ENCODE measurements at places on chromosomes 6 and 20.

- no peaks in the 10 kb centered on the region for H3K27me3 ChIP-seq
- H3K36me3 ChIP-seq: peaks cover 77% of the 10 kb centered on the region
- H3K4me1 ChIP-seq: peaks cover 56% of the 10 kb centered on the region
- H3K27ac ChIP-seq: peak overlapping the region; percentile 7
- H3K4me3 ChIP-seq: no peak overlapping the region
These were observed 6.5 kb downstream of the GZF1 start for GRCh38 chr20:23368316-23369071.

DNA sequence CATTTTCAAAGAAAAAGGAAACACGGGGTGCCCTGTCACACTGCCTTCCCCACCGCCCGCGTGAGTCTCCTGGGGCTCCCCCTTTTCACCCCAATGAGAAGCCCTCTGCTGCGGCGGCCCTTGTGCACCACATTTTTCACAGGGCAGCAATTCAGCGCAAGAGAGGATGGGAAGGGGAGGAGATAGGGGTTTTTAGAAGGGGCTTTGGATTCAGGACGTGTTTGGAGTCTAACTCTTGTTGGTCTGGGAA, 726 bp upstream of the ARFGEF3 start:
- DNase-seq: no peak
- H3K36me3 ChIP-seq: no peaks in the 10 kb centered on the region
- no peaks in the 10 kb centered on the region for H3K4me1 ChIP-seq
- peaks cover 9% of the 10 kb centered on the region for H3K27me3 ChIP-seq
- H3K4me3 ChIP-seq: peak overlapping the region; percentile 63

GRCh38 chr20:19249106-19249879, 36.9 kb downstream of the SLC24A3 start:
- H3K27me3 ChIP-seq: no peaks in the 10 kb centered on the region
- no peaks in the 10 kb centered on the region for H3K36me3 ChIP-seq
- H3K4me1 ChIP-seq: no peaks in the 10 kb centered on the region
- no peak overlapping the region for H3K4me3 ChIP-seq
- DNase-seq: no peak

- no peak for DNase-seq
- peak within 1 kb of the TSS; percentile 46 for H3K4me3 ChIP-seq
These were observed at the start of gene HLA-G for GRCh38 chr6:29827579-29828470. TSS of gene HLA-G (plus strand) at chr6:29827825. CDS start at chr6:29827845, 20 bp downstream.

- peaks cover 6% of the 10 kb centered on the region for H3K4me1 ChIP-seq
- H3K27me3 ChIP-seq: no peaks in the 10 kb centered on the region
- no peak overlapping the region for H3K27ac ChIP-seq
- no peak for DNase-seq
These were observed 770 bp downstream of the TCF19 start for GRCh38 chr6:31158863-31159855.

DNA sequence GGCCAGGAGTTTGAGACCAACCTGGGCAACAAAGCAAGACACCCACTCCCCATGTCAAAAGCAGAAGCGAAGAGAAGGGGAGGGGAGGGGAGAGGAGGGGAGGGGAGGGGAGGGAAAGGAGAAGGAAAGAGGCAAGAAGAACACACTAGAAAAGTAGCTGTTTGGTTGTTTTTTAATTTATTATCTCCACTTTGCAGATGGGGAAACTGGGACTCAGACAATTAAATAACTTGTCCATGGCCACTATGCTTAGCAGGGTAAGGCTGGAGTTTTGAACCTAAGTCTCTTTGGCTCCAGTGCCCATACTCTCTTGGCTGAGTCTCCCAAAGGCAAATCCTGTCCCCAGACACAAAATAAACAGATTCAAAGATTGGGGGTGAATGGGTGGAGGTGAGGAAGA, 12.4 kb upstream of the GHRH start:
- no peak overlapping the region for H3K4me3 ChIP-seq
- no peak overlapping the region for H3K27ac ChIP-seq
- DNase-seq: no peak
- peaks cover 10% of the 10 kb centered on the region for H3K4me1 ChIP-seq
- H3K36me3 ChIP-seq: no peaks in the 10 kb centered on the region

- H3K36me3 ChIP-seq: no peaks in the 10 kb centered on the region
- H3K27me3 ChIP-seq: no peaks in the 10 kb centered on the region
- peaks cover 11% of the 10 kb centered on the region for H3K4me1 ChIP-seq
- DNase-seq: no peak
- H3K4me3 ChIP-seq: no peak overlapping the region
These were observed 48.3 kb upstream of the EEF1A1 start for GRCh38 chr6:73569121-73569520.

DNA sequence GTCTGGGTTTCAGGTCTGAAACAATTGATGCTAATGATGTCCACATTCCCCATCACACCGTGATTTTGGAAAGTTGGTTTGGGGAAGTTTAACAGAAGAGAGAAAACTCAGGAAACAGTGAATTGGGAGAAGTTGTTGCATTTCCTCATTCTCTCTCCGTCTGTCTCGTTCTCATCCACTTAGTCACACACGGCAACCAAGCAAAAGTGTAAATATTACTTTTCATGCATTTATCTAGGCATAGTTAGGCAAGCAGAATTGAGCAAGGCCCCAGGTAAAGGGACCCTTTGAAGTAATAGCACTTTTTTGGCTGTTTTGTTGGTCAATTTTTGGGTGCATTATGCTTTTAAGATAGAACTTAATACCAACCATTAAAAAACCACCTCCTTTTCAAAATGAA, 137.0 kb upstream of the SULF2 start:
- peaks cover 9% of the 10 kb centered on the region for H3K27me3 ChIP-seq
- no peak for DNase-seq
- H3K27ac ChIP-seq: no peak overlapping the region

GRCh38 chr6:30889921-30890645, 5.8 kb downstream of the DDR1 start:
- DNase-seq: no peak
- no peak overlapping the region for H3K27ac ChIP-seq
- no peak overlapping the region for H3K4me3 ChIP-seq
- no peaks in the 10 kb centered on the region for H3K27me3 ChIP-seq
- no peaks in the 10 kb centered on the region for H3K36me3 ChIP-seq

Measured in psoas muscle (tissue), 8 donors.